ENCODE measurements at places on chromosomes 2 and 18.

DNA sequence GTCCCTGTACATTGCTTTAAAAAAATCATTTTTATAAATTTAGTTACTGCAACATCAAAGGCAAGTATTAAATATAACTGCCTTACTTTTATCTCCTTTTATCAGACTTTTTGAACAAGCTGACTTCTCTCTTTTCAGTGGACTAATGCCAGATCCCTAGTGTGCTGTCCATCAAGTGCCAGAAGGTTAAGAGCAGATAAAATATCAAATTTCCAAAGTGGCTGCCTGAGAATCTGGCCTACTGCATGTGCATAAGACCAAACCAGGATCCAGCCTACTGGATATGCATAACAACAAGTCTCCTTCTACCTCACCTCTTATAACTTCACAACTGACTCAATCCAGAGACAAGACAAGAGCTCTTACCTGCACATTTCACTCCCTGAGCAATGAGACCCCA lies 59.8 kb upstream of the CHRNA1 start:
- DNase-seq: no peak

DNA sequence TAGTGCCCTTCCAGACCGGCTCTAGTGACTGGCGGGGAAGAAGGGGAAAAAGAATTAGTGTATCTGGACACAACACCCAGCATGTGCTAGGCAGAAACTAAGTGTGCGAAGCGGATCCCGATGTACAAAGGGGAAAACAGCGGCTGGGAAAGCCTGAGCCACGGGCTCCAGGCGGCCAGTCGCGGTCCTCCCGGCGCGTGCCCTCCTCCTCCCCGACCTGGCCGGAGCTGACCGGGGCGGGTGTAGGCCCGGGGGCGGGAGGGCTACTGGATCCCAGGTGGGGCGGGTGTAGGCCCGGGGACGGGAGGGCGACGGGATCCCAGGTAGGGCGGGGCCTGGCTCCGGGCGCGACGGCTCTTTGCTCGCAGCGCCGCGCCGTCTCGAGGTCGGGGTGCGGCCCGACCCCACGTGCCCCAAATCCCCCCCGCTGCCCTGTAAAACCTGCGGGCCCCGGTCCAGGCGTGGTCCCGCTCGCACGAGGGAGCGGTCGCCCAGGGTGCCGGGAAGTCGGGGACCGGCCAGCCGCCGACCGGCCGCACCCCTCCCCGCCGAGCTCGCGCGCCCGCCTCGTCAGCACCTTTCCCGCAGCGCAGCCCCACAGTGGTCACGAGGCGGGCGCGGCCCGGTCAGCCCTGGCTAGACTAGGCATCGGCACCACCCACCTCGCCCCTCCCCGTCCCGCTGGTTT lies 48.8 kb downstream of the C2orf42 start:
- DNase-seq: no peak

GRCh38 chr2:235506291-235506996 lies 12.6 kb downstream of the AGAP1 start:
- no peak for DNase-seq

GRCh38 chr18:46424898-46425297 lies 232.1 kb downstream of the LOXHD1 start:
- DNase-seq: no peak

- DNase-seq: peak; percentile 60
These were observed 48.0 kb upstream of the LPIN2 start for GRCh38 chr18:3060667-3061580.

DNA sequence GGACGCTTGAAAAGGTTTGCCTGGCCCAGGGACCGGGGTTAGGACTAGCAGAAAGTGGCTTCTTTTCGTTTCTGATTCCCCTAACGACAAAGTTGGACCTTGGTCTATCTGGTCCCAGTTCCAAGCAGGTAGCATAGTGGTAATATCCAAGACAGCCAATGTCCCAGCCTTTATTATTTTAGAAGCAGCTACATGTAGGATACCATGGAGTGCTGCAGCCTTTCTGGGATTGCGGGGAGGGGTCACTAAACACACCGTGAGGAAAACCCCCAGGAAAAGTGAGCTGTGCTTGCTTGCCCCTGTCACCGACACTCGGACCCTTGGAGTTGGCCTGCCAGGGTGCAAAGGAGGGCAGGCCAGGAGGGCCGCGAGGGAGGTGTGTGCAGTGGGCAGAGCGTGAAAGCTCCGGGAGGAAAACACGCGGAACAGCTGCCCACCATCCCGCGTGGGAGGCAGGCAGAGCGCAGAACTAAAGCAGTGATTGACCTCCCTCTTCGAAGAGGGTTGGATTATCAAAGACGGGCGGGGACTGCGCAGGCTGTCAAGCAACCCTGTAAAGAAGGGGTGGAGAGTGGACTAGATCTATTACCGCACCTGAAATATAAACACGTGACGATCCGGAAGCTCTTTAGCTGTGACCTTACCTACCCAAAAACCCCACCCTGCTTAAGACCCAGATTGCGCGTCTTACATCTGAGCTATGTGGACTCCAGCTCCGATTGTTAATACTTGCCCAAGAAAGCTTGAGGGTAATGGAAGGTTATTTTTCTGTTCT lies 624 bp upstream of the MAP4K3 start:
- peak; percentile 32 for DNase-seq

DNA sequence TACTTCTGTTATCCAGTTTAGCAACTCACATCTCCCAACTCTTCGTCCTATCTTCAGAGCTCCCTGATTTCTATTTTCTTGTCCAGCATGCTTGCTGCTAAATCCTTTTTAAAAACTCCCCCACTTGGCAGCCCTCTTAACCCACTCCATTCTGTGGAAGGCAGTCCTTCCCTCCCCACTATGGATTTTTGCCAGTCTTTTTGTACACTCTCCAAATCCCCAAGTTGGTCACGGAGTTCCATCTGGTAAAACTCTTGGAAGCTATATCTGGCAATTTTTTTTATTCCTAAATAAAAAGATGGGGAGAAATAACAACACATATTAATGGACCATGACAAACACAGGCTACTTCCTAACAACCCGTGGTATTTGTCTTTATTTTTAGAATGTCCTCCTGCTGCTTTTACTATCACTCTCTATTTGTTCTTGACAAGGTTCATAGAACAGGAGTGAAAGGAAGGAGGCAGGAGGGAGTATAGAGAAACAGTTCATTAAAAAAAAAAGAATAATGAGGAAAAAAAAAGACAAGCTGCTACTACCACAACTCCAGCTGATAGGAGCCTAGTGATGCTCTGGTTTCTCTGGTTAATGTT lies 120.0 kb upstream of the THSD7B start:
- DNase-seq: no peak

GRCh38 chr2:46549166-46549844 lies 69.9 kb downstream of the TMEM247 start:
- DNase-seq: no peak

DNA sequence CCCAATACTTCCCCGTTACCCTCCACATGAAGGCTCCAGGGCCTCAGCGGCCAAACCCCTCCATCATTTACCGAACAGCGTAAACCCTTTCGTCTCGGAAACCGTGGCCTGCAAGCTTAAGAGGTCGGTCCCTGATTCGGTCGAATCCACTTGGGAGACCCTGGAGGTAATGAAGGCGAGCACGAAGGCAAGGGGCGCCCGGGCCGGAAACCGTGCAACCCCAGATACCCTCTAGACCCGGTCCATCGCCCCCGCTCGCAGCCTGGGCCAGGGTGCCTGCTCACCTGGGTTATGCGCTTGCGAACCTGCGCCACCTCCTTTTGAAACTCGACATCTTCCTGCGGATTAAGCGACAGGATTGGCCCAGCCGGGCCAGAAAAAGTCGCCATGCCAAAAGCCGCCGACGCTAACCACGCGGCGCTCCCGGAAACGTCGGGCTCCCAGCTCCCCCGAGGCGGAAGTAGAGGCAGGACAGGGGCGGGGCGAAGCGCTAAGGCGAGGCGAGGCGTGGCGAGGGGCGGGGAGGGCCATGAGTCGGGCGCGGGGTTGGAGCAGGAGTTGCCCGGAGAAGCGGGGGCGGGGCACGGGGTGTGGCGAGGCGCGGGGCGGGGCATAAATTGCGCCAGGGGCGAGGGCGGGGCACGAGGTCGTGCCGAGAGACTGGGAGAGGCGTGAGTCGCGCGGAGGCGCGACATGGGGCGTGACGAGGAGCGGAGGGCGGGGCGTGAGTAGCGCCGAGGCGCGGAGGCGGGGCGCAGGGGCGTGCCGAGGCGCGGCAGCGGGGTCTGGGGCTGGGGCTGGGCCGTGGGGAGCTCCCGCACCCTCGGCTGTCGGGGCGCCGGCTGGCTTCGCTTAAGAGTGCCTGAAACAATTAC lies at the start of gene NIFK:
Gene NIFK, minus strand, starts transcription at position 414 of the 875 bp plus-strand sequence. Its CDS starts 25 bp downstream, at position 389.
- peak; percentile 100 for DNase-seq

GRCh38 chr2:5188636-5189035 lies 503.5 kb upstream of the SOX11 start:
- no peak for DNase-seq

- DNase-seq: no peak
These were observed 88.2 kb upstream of the LCLAT1 start for GRCh38 chr2:30358842-30359241.

DNA sequence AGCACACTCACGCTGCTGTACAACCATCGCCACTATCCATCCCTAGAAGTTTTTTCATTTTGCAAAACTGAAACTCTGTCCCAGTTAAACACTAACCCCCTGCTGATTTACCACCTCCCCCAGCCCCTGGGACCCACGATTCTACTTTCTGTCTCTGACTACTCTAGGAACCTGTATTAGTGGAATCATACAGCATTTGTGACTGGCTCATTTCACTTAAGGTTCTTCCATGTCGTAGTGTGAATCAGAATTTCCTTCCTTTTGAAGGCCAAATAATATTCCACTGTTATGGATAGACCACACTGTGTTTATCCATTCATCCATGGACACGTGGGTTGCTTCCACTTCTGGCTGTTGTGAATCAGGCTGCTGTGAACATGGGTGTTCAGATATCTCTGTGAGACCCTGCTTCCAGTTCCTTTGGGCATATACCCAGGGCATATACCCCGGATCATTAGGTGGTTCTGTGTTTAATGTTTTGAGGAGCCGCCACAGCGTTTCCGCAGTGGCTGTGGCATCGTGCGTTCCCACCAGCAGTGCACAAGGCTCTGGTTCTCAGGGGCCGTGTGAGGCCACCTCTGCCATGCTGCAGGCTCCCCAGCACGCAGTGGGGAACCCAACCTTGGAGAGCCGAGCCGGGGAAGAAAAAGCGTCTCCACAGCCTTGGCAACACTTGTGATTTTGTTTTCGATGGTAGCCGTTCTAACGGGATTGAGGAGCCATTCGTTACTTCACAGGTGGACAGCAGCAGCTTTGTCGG lies 10.1 kb downstream of the RAMP1 start:
- no peak for DNase-seq

DNA sequence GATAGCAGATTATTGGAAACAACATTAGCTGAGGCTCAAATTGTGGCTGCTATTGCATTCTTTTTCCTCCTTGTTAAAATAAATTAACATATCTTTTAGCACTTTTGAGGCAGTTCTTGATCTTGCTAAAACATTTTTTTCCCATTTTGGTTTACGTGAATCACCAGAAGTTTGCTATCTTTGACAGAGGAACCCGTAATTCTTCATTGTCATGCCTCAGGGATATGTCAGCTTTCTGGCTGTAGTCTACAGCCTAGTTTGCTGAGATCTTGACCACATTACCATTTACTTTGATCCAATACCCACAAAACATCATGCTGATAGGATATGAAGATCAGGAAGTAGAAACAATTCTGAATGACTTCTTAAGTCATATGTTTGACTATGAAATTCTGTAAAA lies 25.1 kb upstream of the FANCL start:
- no peak for DNase-seq

GRCh38 chr2:210496512-210496911 lies 20.0 kb upstream of the LANCL1 start:
- no peak for DNase-seq

- no peak for DNase-seq
These were observed 97.6 kb downstream of the POLE4 start for GRCh38 chr2:75055820-75056675.

DNA sequence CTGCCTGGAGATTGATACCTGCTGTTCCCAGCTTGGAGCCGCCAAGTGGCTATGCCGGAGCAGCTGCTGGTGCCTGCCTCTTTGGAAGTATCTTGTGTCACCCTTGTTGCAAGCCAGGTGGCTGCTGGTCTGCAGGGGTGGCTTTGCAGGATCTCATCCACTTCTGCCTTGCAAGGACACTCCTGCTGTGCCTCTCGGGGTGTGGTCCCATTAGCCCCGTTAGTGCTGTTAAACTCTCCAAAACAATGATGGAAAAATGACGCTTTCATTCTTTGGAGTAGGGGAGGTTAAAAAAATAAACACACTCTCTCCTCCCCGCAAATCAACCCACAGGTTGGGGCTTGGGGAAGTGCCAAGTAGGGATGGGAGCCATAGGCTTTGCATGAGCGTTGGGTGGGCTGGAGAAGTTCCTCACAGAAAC lies 352.8 kb downstream of the RNF144A start:
- no peak for DNase-seq

DNA sequence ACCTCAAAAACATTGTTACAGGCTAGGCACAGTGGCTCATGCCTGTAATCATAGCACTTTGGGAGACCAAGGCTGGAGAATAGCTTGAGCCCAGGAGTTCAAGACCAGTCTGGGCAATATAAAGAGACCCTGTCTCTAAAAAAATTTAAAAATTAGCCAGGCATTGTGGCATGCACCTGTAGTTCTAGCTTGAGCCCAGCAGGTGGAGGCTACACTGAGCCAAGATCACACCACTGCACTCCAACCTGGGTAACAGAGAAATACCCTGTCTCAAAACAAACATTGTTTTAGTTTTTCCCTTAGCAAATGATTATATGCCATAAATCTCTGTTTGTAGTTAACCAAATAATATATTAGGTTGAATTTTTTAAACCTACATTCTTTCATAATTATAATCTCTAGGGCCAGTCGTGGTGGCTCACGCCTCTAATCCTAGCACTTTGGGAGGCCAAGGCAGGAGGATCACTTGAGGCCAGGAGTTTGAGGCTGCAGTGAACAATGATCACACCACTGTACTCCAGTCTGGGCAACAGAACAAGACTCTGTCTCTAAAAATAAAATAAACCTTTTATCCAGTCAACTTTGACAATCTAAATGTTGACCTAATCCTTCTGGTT lies 13.3 kb upstream of the CYP20A1 start:
- DNase-seq: peak; percentile 28

DNA sequence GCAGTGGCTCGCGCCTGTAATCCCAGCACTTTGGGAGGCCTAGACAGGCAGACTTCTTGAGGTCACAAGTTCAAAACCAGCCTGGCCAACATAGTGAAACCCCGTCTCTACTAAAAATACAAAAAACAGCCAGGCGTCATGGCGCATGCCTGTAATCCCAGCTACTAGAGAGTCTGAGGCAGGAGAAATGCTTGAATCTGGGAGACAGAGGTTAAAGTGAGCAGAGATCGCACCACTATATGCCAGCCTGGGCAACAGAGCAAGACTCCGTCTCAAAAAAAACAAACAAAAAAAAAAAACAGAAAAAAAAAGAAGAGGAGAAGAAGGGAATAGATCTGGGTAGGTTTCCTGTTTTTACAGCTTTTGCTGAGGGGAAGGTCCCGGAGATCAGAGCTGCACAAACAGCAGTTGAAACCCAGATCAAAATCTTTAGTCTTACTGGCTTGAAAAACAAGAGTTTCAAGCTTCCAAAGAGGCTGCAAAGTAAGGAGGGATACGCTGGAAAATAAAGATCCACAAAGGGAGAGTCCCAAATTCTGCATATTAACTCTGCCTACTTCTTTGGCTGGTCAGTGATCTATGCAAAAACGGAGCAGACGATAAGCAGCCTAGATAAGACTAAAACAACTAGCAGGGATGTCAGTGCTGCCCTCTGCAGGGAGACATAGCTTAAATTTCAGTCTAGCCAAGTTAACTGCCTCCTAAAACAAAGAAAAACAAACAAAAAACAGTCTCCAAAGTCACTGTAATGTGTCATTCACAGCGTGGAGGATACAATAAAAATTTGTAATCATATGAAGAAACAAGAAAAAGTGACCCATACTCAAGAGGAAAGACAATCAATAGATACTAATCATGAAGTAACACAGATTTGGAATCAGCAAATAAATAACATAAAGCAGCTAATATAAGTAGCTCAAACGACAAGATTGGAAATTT lies 74.1 kb downstream of the TLK1 start:
- DNase-seq: peak; percentile 50

All from stimulated activated CD4-positive, alpha-beta T cell treated with anti-CD3 and anti-CD28 coated beads, Interleukin-2, amount 100 ng/mL, for 24 hours (primary cell).